ENCODE measurements at places on chromosomes 13 and 19.

DNA sequence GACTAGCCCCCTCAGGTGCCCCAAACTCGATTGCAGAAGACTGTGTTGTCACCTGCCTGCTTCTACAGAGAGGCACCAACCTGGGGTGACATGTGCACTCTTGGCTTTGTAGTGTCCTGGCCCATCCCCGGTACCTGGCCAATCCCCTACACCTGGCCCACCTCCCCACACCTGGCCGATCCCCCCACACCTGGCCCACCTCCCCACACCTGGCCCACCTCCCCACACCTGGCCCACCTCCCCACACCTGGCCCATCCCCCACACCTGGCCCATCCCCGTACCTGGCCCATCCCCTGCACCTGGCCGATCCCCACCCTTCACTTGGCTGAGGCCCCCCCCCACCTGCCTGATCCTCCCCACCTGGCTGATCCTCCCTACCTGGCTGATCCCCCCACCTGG, 25.4 kb downstream of the ATP11A start:
- DNase-seq, result no peak

GRCh38 chr13:112168761-112169160, 101.8 kb downstream of the SOX1 start:
- no peak for DNase-seq

GRCh38 chr19:35723671-35724070, 5.9 kb downstream of the KMT2B start:
- no peak for DNase-seq

- DNase-seq, result no peak
Measured at GRCh38 chr19:38647966-38648768, 718 bp downstream of the ACTN4 start.
